ENCODE measurements at places on chromosomes 11 and 22. TPM values are rescaled to one million over a fixed set of nuclear protein-coding genes. Genes with fewer than 3 reads are reported as not detected.
A peak's percentile ranks its signal among the peaks of the same experiment; 100 is the strongest.

The PKDREJ gene
- total RNA-seq, result not detected

The TMEM191B gene
- not detected for total RNA-seq

The MRGPRX3 gene
- total RNA-seq, result not detected

The DLG2 gene
- 0.13 TPM for total RNA-seq

The MS4A6E gene
- total RNA-seq, result not detected

The SMIM35 gene
- not detected for total RNA-seq

DNA sequence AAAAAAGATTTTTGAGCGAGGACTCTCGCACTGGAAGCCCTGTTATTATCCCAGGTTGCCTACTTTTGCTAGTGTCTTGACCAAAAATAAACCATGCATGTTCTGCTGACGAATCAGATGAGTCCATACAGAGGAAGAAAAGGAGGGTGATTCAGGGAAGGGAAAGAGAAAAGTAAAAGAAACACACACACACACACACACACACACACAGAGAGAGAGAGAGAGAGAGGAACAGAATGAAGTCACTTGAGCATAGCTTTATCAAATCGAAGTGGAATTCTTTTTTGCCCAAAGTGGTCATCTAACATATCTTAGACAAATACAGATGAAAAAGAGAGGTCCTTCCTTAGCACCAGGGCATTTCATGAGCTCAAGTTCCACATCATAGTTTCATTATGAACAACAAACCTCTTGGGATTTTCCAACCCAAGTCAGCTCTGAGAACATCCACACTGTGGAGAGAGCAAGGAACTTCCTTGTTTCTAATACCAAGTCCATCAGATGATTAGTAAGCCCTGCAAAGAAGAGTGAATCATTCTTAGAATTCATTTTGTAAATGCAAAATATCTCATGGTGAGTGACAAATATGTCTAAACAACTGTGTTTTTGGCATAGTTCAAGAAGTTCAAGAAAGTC is 7.7 kb upstream of the MMP12 start:
- H3K4me1 ChIP-seq, result no peaks in the 10 kb centered on the region
- H3K27ac ChIP-seq, result no peak overlapping the region
- H3K36me3 ChIP-seq, result no peaks in the 10 kb centered on the region
- no peak overlapping the region for H3K4me3 ChIP-seq
- no peaks in the 10 kb centered on the region for H3K27me3 ChIP-seq

- H3K4me3 ChIP-seq, result no peak overlapping the region
- DNase-seq, result no peak
- no peaks in the 10 kb centered on the region for H3K4me1 ChIP-seq
Observed at GRCh38 chr11:83680321-83680720, 394.2 kb upstream of the CCDC90B start.

DNA sequence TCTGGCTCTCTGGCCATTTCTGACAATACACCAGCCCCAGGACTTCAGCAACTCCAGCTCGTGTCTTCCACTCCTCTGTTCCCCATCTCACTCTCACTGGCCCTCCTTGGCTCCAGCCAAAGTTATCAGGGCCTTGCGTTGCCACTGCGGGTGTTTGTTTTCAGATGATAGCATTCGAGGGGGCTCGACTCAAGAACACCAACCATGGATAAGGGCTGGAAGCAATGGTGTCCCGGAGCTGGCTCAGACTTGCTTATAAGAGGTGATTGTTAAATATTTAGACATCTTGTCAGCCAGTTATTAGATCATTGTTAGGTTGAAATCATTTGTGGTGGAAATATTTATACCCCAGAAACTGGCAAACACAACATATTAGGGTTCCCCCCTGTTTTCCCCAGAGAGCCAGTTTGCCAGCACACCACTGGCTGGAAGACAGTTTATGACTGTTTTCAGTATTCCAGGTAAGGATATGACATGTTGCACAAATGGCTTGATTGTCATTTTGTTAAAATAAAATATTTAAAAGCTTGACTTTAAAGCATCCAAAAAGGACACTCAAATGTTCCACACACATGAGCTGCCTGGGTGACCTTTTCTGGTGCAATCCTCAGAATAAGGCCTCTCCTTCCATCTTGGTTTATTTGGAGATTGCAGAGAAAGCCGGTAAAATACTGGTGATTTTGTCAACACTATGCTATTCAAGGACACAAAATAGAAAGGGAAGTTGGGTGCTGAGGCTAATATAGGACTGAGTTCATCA is 98.3 kb downstream of the FBXO7 start:
- no peaks in the 10 kb centered on the region for H3K36me3 ChIP-seq
- H3K27me3 ChIP-seq, result no peaks in the 10 kb centered on the region
- H3K4me1 ChIP-seq, result peaks cover 16% of the 10 kb centered on the region
- DNase-seq, result no peak

DNA sequence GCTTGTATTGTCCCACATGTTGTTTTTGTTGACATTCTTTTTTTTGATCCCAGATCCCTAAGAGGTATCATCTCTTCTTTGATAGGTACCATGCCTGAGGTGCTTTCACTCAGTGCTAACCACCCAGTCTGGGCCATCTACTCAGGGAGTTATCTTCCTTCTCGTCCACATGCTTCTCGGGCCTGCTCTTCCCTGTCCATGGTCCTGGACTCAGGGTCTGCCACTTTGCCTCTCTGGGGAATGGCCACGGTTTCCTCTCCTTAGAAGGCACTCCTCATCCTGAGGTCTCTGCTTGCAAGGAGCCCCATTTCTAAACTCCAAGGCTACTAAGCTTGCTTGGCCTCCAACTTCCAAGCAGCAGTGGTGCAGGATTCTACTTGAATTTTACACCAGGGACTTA is 227.0 kb upstream of the NCAM1 start:
- no peaks in the 10 kb centered on the region for H3K4me1 ChIP-seq
- no peaks in the 10 kb centered on the region for H3K36me3 ChIP-seq
- no peaks in the 10 kb centered on the region for H3K27me3 ChIP-seq
- H3K4me3 ChIP-seq, result no peak overlapping the region

DNA sequence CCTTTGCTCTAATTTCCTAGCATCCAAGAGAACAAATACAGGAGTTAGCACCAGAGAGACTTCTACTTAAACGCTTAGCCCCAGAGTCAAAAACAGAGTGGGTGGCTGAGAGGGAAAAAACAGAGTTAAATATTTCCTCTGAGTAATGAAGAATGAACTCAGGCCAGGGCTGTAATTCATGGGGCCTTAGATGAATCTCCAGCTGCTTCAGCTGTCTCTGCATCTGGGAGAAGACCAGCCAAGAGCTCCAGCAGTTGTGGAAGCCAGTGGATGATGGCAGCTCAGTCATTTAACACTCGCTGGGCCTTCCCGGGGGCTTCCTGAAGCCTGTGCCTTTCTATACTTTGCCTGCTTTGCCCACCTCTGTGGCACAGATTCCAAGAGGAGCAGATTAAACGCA is 5.7 kb upstream of the ADAMTS15 start:
- no peak overlapping the region for H3K27ac ChIP-seq
- no peak for DNase-seq
- no peaks in the 10 kb centered on the region for H3K36me3 ChIP-seq
- H3K4me3 ChIP-seq, result no peak overlapping the region

DNA sequence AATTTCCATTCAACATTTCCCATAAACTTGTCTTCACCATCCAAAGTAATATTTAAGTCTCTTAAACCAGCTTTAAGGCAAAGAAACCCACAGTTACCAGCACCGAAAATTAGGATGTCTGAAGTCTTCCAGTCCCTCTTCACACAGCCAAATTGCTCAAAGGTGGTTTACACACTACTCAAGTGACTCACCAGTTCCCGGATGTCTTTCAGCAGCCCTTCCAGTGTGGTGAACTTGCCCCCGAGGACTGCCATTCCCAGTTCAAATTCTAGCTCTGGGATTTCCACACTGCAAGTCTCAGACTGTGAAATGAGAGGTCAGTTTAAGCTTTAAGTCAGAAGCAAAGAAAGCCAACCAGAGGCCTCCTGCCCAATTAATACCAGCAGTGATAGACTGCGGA is 5.1 kb downstream of the ZPR1 start:
- H3K27me3 ChIP-seq, result no peaks in the 10 kb centered on the region
- H3K4me1 ChIP-seq, result 0 out of 2 replicates have a peak, but pooled peaks cover 3% of the 10 kb centered on the region
- H3K4me3 ChIP-seq, result no peak overlapping the region
- H3K36me3 ChIP-seq, result peaks cover 39% of the 10 kb centered on the region

DNA sequence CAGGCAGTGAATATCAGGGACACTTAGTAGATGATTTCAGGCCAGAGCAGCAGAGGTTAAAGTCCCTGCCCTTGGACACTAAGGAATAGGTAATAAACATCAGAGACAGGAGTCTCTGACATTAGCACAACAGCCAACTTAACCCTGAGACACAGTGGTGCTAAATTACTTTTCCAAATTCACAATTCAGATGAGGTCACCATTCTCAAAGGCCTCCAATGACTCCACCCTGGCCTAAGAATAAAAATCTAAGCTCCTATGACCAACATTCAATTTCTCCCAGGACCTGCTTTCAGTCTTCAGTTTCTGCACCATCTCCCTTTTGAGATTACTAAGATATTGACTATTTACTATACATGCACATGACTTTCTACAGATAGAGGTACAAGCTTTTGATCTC is 42.0 kb downstream of the BLID start:
- no peak overlapping the region for H3K4me3 ChIP-seq
- H3K27ac ChIP-seq, result no peak overlapping the region
- no peaks in the 10 kb centered on the region for H3K36me3 ChIP-seq
- DNase-seq, result no peak
- H3K4me1 ChIP-seq, result peaks cover 28% of the 10 kb centered on the region

DNA sequence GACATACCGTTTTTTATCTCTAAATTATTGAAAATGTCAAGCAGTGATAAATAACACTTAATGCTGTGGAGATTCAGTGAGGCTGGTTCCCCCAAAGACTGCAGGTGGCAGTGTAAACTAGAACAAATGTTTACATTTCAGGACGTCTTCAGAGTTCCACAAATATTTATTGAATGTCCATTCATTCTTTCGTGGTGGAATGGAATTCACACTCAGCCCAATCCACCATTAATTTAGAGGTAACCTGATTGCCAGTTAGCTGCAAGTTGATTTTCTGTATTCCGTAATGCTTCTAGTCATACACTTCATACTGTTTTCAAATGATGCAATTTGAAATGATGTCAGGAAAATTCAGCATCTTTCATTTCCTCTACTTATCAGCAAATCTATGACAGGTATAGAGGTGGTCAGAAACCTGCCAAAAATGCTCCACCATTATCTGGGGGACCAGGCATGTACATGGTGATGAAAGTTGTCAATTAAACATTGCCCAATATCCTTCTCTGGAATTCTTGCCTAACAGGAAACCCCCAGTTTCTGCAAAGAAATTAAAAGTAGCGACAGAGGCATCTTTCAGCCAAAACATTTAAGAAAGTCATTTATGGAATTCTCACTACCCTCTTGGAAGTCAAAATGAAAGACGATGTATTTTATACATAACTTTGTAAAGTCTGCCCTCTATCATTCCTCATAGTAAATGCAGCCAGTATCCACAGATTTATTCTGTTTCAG is 94.3 kb upstream of the BMAL1 start:
- peaks cover 5% of the 10 kb centered on the region for H3K4me1 ChIP-seq
- no peaks in the 10 kb centered on the region for H3K36me3 ChIP-seq
- H3K27ac ChIP-seq, result no peak overlapping the region
- DNase-seq, result no peak

GRCh38 chr11:13043912-13044628 is 35.0 kb downstream of the RASSF10 start:
- H3K27me3 ChIP-seq, result peaks cover 46% of the 10 kb centered on the region
- DNase-seq, result no peak
- H3K36me3 ChIP-seq, result no peaks in the 10 kb centered on the region

DNA sequence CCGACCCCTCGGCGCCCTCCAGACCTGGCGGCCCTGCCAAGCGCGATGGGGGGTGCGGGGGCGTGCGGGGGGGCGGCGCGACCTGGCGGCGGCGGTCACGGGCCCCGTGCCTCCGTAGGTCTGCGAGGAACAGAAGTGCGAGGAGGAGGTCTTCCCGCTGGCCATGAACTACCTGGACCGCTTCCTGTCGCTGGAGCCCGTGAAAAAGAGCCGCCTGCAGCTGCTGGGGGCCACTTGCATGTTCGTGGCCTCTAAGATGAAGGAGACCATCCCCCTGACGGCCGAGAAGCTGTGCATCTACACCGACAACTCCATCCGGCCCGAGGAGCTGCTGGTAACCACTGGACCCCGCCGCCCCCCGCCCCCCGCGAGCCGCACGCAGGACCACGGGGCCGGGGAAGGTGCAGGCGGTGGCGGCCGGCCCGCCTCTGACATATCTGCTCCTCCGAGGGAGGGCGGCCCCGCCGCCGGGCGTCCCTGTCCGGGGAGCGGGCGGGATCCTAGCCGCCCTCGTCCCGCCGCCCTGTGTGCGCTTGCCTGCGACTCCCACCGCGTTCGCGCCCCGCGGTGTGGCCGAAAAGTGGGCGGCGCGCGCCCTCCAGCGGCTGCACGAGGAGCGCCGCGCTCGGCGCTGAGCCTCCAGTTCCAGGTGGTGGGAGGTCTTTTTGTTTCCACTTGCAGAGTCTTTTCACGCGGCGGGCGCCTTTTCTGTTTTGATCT is 2.1 kb downstream of the CCND1 start:
- DNase-seq, result peak; percentile 97
- peak overlapping the region; percentile 95 for H3K4me3 ChIP-seq
- H3K36me3 ChIP-seq, result peaks cover 67% of the 10 kb centered on the region
- peak overlapping the region; percentile 86 for H3K27ac ChIP-seq

DNA sequence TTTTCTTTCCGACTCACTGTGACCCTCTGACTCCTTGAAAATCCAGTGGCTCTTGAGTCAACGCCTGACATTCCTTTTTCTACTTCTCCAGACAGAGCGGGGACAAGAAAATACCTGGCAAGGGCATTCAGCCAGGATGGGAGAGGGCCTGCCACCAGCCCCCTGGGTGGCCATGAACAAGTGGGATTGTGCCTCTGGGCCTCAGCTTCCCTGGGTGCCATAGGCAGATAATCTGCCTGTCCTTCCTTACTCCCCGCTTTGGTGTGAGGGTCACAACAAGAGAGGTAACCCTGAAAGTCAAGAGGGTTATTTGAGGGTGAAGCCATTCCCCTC is 613.9 kb upstream of the CADM1 start:
- no peaks in the 10 kb centered on the region for H3K4me1 ChIP-seq
- H3K4me3 ChIP-seq, result no peak overlapping the region
- H3K27ac ChIP-seq, result no peak overlapping the region
- H3K27me3 ChIP-seq, result no peaks in the 10 kb centered on the region
- no peak for DNase-seq

- peak; percentile 61 for DNase-seq
- no peak overlapping the region for H3K4me3 ChIP-seq
- no peaks in the 10 kb centered on the region for H3K36me3 ChIP-seq
- H3K27ac ChIP-seq, result peak overlapping the region; percentile 91
- H3K27me3 ChIP-seq, result no peaks in the 10 kb centered on the region
Observed at GRCh38 chr11:132054822-132055221, 684.4 kb downstream of the NTM start.

GRCh38 chr11:128714123-128714522 is 20.3 kb downstream of the FLI1 start:
- no peaks in the 10 kb centered on the region for H3K36me3 ChIP-seq
- peaks cover 88% of the 10 kb centered on the region for H3K4me1 ChIP-seq
- peak overlapping the region; percentile 82 for H3K27ac ChIP-seq
- no peak overlapping the region for H3K4me3 ChIP-seq
- H3K27me3 ChIP-seq, result no peaks in the 10 kb centered on the region
- DNase-seq, result no peak

Data from SJSA1 (cell line).